ENCODE measurements at places on chromosomes 7 and 10. TPM values are rescaled to one million over a fixed set of nuclear protein-coding genes. Genes with fewer than 3 reads are reported as not detected.

The C10orf90 gene
- total RNA-seq, result 1.1 TPM

The ERCC6 gene
- 51.1 TPM for total RNA-seq

The NPC1L1 gene
- total RNA-seq, result not detected

The CUL2 gene
- total RNA-seq, result 28.1 TPM

The AKR1C1 gene
- total RNA-seq, result 116 TPM

The DLD gene
- 85.7 TPM for total RNA-seq

The MUC3A gene
- 0.16 TPM for total RNA-seq

The SPDYE2 gene
- not detected for total RNA-seq

The BLNK gene
- total RNA-seq, result not detected
